ENCODE measurements at places on chromosomes 6 and 20.

- no peak for DNase-seq
Measured at GRCh38 chr20:60117065-60117464, 158.8 kb downstream of the CDH26 start.

DNA sequence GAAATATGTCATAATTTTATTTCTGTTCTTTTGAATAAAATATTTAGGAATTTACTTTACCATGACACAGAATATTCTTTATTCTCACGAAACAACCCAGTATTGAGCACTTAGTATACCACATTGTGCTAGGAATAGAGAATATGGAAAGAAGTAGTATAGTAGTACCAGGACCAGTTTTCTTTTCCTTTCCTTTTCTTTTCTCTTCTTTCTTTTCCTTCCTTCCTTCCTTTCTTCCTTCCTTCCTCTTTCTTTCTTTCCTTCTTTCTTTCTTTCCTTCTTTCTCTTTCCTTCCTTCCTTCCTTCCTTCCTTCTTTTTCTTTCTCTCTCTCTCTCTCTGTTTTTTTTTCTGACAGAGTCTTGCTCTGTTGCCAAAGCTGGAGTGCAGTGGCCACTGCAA lies 7.5 kb upstream of the PLCB4 start:
- no peak for DNase-seq

DNA sequence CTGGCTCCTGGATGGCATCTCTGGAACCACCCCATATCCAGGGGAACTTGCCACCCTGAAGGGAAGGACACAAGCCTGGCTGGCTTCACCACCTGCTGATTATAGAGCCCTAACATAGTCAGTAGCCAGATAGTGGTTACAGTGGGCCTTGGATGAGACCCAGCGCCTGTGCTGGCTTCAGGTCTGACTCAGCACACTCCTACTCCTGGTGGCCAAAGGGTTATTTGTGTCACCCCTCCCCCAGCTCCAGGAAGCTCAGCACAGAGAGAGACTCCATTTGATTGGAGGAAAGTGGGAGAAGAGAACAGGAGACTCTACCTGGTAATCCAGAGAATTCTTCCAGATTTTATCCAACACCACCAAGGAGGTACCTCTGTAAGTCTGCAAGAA lies 12.8 kb downstream of the SNX14 start:
- no peak for DNase-seq

DNA sequence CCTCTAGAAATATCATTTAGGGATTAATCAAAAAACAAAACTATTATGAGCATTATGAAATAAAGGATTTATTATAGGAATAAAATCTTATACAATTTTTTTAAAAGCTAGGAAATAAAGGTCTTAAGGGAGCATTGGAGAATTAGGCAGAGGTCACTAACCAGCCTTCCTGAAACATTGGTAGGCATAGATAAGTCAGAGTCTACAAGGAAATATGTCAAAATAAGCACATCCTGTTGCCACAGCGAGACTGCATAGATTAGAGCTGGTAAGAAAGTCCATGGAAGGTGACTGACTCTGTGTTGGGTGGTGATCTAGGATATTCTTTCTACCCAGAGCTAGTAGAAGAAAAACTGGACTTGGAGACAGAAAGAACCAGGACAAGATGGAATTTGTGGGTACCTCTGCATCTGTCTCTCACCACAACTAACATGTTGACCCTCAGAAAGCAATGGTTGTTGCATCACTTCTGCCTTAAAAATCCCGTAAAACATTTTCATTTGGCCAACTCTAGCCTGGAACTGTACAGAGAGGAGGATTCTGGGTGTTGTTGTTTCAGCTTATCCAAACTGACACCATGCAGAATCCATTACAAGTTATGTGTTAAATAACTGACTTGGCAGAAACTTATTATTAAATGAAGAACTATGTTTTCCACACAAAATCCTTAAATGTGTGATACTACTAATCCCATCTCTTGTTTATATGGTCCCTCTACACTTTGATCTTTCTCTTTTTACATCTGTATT lies 77.1 kb downstream of the FBXO5 start:
- no peak for DNase-seq

GRCh38 chr20:32190616-32191415 lies 16.7 kb downstream of the PLAGL2 start:
- no peak for DNase-seq

GRCh38 chr20:19785983-19786285 lies 27.9 kb downstream of the RIN2 start:
- no peak for DNase-seq

- no peak for DNase-seq
Measured at GRCh38 chr20:60116128-60116909, 158.1 kb downstream of the CDH26 start.

- DNase-seq = no peak
Measured at GRCh38 chr6:90583179-90583835, 3.6 kb downstream of the MAP3K7 start.

DNA sequence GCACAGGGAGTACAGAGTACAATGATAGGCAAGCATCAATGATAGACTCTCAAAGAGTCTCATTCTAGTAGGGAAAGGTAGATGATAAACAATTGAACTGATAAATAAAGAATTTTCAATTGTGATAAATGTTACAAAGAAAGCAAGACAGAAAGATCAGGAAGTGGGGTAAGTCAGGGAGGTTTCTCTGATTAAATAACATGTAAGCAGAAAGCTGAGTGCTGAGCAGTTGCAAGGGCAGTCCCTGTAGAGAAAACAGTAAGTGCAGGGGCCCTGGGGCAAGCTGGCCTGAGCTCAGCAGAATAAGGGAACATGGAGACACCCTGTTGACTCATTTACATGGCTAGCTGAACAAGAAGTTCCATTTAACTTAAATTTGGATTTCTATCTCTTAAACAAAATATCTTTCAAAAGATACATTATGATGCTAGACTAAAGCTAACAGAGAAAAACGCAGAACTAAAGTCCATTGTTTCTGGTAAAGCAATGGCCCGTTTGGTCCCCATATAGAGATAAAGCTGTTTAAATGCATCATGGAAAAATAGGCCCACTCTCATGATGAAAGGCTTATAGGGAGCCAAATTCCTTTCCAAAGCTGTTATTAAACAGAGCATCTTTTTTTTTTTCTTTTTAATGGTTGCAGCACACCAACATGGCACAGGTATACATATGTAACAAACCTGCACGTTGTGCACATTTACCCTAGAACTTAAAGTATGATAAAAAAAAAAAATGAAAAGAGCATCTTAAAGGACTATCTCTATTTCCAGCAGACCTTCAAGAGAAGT lies 5.3 kb upstream of the TNFAIP3 start:
- DNase-seq = no peak

DNA sequence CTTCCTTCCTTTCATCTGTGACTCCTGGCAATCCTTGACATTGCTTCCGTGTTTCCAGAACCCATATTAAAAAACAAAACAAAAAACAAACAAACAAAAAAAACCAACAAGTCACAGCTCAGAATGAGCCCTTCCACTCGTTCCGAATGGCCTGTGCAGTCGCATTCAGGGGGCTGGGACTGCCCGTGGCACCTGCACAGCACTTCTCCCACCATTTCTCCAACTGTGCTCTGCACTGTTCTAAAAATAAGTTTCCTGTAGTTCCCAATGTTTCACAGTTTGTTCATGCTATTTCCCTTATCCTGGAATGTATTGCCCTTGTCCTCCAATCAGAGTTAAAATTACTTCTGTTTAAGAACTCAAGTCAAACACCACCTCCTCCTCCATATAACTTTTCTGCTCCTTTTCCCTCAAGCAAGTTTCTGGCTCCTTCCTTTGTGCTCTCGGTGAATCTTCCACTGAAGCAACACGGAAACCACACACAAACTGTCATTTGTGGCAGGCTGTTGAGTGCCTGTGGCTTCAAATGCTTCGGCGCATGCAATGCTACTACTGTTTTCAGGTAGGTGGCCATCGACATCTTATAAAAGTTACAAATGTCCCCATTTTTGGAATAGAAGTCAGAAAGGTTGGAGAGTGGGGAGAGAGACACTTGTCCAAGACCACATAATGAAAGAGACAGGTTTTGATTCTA lies 57.7 kb downstream of the PDE10A start:
- no peak for DNase-seq

GRCh38 chr6:110226261-110226660 lies 46.0 kb downstream of the CDC40 start:
- DNase-seq = no peak

GRCh38 chr6:35534407-35535170 lies 21.9 kb upstream of the TULP1 start:
- DNase-seq = no peak

DNA sequence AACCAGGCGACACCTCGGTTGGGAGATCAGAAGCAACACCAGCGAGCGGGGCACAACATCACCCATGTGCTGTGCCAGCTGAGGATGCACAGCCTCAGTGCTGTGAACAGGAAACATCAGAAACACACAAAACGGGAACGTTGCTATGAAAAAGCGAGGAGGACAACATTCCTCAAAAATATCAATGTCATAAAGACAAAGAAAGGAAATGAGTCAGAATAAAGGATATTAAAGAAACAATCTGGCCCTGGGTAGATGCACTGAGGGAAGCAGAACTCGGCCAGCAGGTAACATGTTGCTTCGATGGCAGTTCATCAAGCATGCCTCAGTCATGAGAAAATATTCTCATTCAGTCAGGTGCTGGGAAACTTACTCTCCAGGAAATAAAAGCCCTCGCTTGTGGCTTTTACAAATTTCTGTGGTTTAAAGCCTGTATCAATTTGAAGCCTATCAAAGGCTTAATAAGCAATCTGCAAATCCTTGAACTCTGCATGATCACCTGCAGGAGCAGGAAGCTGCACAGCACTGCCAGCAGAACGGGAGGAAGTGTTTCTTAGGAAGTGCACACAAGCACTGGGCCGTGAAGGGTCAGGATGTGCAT lies 77.5 kb downstream of the GINS1 start:
- no peak for DNase-seq

- no peak for DNase-seq
Measured at GRCh38 chr6:46795816-46796215, 2.6 kb downstream of the MEP1A start.

- no peak for DNase-seq
Measured at GRCh38 chr6:160069050-160069454, 52.6 kb upstream of the SLC22A1 start.

DNA sequence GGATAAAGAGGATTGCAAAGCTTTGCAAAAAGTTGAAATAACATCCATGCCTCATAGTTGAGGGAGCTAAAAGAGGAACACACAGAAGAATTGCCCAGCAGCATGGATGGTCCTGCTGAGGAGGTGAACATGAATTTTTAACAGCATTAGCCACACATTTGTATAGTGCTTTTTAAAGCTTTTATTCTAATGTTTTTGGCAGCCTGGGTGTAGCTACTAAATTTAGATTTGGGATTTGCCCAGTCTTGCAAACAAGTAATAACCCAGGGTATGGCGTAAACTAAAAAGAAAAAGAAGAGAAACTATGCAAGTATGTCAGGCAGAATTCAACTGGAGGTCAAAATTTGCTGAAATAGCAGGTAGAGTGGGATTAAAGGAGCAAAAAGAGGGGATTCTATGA lies 75.1 kb upstream of the PTPRK start:
- no peak for DNase-seq

DNA sequence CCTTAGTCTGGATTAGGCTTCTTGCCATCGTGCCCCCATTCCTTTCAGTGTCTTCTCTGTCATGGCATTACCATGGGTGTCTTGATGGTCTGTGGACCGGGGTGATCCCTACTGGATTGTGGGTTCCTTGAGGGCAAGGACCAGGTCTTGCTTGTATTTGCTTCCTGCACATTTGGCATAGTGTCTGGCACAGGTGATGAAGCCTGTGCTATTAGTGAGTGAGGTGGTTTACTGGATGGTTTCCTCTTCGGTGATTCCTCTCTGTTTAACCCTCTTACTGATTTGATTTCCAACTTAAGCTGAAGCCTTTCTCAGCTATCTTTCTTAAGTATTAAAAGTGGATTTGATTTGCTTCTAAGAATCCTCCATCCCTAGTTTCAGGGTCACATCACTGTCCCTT lies 162.3 kb downstream of the GRM1 start:
- DNase-seq = no peak

DNA sequence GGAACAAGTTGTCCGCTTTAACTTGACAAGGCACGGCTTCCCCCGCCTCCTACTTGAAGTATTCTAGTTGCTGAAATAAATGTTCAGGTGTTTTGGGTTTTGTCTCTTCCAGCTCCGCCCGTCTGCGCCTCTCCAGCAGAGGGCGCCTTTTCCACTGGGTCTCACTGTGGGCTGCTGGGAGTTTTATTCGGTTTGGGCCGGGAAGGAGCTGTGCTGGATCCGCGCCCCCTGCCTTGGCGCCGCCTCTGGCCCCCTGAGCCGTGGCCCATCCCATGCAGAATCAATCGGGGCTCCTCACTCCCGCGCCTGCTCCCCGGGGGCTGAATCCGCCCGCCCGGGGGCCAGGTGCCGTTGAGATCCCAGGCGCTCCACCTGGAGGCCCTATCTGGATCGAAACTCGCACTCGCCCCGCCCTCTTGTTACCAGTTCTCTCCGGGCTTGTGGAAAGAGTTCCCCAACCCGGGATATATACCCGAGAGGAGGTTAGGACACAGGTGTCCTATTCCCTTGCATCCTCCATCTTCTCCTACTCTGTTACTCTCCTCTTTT lies 51.0 kb upstream of the TCF21 start:
- peak; percentile 37 for DNase-seq

All from stimulated activated CD4-positive, alpha-beta T cell treated with anti-CD3 and anti-CD28 coated beads, Interleukin-1b, Interleukin-23, amount 100 ng/mL, for 1 hour (primary cell).